Naive thymus-derived CD4-positive, alpha-beta T cell (primary cell): ENCODE measurements at places on chromosomes 5 and 9.

- DNase-seq = peak; percentile 10
These were observed 1.1 kb downstream of the CFAP90 start for GRCh38 chr5:7849681-7850394.

DNA sequence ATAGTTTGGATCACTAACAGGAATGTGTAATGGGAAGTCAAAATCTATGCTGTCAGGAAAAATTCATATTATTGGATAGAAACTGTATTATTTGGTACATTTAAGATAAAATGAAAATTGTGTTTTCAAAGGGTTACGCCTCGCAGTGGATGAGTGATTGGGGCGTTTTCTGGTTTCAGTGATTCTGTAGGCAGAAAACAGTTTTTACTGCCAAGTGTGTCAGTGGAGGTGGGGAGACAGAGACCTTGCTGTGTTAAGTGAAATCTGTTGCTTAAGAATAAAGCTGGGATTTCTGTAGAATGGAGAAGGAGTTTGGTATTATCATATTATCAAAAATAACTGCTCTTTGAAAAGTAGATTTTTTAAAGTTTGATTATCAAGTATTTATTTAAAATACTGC is 69.7 kb downstream of the GHR start:
- DNase-seq = no peak

GRCh38 chr9:105128908-105129600 is 115.4 kb upstream of the SLC44A1 start:
- DNase-seq = peak; percentile 14

DNA sequence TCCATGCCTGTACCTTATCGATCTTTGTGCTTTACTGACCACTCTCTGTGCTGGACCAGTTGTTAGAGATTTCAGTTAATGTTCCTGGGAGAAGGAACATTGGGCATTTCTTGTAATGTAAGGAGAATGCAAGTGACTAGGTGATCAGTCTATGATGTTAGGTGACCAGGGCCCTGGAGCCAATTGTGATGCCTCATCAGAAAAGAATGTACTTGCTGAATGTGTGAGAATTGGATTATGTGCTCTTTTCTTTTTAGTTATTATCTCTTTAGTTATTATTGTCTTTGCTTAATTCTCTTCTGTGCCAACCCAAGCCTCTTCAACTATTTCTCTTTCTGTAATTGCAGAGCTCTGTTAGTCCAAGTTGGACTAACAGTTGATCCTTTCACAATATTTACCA is 92.9 kb downstream of the LRRC70 start:
- no peak for DNase-seq

GRCh38 chr5:109307951-109308350 is 101.8 kb downstream of the PJA2 start:
- DNase-seq = no peak

GRCh38 chr9:38621434-38622287 is 1.3 kb upstream of the ANKRD18A start:
- peak; percentile 42 for DNase-seq

DNA sequence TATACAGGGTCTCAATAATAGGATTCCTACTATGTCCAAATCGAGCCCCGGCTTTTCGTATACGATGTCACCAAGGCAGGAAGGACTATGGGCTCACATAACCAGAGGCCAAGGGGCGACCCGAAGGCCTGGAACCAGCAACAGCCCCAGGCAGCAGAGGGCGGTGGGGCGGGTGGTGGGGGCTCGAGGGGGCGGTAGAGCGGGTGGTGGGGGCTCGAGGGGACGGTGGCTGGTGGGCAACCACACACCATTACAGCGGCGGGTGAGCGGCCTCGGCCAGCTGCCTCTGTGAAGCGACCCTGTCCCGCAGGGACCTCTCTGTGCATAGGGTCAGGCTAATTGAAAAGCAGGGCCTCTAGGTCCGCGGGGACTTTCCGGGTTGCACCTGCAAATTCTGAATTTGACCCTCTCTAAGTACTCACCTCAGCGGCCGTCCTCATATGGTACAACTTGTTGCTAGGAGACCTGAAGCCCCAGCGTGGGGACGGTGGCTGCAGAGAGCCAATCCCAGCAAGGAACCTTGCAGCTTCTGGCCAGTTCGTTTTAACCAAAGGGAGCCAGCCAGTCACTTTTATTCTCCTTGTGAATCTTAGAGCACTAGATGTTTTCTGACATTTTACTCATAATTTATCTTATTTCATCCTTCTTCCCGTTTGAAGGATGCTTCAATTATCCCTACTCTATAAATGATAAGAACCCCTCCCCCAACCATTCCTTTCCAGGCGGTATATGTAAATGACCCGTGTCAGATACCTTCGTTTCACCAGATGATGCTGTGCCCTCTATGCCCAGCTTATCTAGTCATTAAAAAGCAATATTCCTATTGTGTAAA is at the start of gene NME5:
NME5 (minus strand) TSS at position 480 of the 832 bp plus-strand sequence. CDS start 648 bp downstream, outside the sequence.
- DNase-seq = no peak
